Left ventricle myocardium superior (tissue), 1 donor: ENCODE measurements at places on chromosomes 13 and 19. TPM values are rescaled to one million over a fixed set of nuclear protein-coding genes. Genes with fewer than 3 reads are reported as not detected.

GRCh38 chr19:35742121-35742724 is at the start of gene IGFLR1:
Gene IGFLR1 (minus strand): TSS chr19:35742452. CDS start chr19:35741180, 1,272 bp downstream.
- DNase-seq = no peak

DNA sequence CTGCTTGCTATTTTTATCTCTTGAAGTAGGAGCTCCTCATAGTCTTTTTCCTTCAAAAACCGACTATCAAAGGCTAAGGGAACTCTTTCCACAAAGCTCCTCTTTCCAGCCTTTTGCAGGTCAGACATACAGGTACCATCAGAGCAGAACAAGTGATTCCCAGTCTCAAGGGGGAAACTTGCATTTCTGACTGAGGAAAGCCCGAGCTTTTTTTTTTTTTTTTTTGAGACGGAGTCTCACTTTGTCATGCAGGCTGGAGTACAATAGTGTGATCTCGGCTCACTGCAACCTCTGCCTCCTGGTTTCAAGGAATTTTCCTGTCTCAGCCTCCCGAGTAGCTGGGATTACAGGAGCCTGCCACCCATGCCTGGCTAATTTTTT is 32.0 kb downstream of the RUBCNL start:
- DNase-seq = no peak

GRCh38 chr19:1041835-1042685 is 2.2 kb downstream of the ABCA7 start:
- peak; percentile 41 for DNase-seq

DNA sequence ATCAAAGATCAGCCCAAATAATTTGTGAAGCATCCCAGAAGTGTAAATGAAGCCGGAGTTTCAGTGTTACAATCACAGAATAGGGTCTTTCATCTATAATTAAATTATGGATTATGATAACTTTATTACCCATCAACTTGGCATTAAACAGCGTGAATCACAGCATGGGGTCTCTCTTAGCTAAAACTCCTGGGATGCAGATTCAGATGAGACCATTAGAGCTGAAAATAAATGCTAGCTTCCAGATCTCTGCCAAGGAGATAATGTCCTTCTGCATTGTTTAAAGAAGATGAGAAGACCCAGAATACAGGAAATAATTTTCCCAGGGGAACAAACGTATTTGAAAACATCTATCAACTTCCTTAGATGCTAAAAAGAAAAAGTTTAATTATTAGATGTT is 546.0 kb upstream of the PCDH9 start:
- no peak for DNase-seq

DNA sequence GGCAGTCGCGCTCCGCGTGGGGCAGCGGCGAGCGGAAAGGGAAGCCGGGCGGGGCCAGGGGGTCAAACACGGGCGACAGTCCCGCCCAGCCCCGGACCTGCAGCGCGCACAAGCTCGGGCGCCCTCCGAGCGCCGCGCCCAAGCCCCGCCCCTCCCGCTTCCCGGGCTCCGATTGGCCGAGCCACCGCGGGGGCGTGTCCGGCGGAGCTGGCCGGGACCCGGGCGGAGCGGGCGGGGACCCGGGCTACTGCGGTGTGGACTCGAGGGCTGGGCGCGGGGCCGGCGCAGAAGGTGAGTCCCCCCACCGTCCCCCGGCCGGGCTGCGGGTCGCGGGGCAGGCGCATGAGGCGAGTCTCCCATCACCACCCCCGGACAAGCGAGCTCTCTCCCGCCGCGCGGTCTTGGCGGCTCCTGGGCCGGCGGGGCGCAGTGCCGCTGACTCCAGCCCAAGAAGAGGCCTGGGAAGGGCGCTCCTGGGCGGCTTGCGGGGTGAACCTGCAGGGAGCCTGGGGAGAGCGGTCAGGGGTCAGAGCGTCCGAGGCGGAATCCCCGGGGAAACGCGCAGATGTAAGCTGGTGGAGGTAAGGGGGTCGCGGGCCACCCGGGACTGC is at the start of gene PLEKHF1:
Gene PLEKHF1 (plus strand): TSS at position 247 of the 611 bp plus-strand sequence. CDS start 8,379 bp downstream, outside the sequence.
- peak; percentile 98 for DNase-seq

GRCh38 chr19:48635263-48635965 is 1.8 kb downstream of the DBP start:
- peak; percentile 85 for DNase-seq

- DNase-seq = no peak
Measured at GRCh38 chr13:52936806-52937205, 88.4 kb upstream of the PCDH8 start.

DNA sequence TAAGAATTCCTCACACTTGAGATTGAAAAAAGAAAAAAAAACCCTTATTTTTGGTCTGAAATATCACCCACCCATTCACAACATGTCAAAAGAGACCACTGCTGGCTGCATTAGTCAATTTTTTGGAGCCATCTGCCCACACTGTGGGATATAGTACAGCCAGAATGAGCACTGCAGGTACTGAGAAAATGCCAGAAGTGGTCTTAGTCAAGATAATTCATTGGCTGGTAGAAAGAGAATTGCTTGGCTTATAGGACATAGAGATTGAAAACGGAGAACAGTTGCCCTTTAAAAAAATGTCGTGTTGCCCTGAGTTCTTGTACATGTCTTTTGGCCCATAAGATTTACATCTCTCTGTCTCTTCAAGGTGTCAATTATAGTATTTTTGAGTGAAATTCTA is 1899.5 kb downstream of the OLFM4 start:
- DNase-seq = no peak

GRCh38 chr13:98133946-98134345 is 8.9 kb upstream of the FARP1 start:
- DNase-seq = no peak

DNA sequence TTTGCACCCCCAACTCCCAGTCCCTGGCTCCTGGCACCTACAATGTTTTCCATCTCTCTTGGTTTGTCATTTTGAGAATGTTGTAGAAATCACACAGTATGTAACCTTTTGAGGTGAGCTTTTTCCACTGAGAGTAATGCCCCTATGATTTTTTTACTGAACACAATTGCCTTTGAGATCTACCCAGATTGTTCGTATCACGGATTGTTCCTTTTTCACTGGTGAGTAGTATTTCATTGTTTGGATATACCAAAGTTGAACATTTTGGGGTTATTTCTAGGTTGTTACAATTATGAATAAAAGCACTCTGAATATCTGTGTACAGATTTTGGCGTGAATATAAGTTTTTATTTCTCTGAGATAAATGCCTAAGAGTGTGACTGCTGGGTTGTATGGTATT is 17.7 kb upstream of the ANKRD10 start:
- DNase-seq = no peak

DNA sequence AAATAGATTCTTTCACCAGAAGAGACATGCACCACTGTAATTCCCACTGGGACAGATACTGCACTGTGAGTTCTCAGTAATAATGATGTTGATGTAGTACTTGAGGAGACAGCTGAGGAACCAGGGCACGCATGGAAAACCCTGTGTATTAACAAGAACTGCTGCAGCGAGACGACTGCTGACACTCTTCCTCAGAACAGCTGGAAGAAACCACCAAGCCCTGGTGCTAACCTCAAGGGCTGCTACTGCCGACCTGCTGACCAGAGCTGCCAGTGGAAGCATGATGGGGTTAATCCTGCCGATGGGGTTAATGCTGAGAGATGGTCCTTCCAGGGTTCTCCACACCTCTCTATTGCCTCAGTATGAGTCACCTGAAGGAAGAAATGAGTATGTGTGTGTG is 45.6 kb downstream of the EDNRB start:
- DNase-seq = no peak

GRCh38 chr13:91652404-91653301 is 254.2 kb downstream of the GPC5 start:
- no peak for DNase-seq

DNA sequence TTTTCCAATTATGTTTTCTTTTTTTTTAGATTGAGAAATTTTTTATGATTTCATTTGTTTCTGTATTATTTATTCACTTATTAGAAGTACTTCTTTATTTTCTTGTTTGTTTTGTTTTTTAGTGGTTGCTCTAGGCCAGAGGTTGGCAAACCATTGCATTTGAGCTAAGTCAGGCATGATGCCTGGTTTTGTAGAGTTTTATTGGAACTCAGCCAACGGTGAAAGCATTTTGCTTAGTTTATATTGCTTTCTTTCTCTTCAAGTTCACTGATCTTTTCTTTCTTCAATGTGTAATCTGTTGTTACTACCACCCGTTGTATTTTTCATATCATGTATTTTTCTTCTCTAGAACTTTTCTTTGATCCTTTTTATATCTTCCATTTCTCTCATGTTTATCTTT is 19.7 kb downstream of the ZNF567 start:
- DNase-seq = no peak

- DNase-seq = no peak
Measured at GRCh38 chr13:110185696-110186095, 121.3 kb downstream of the COL4A1 start.

GRCh38 chr13:47598340-47598911 is 402.6 kb downstream of the SUCLA2 start:
- no peak for DNase-seq

- DNase-seq = no peak
Measured at GRCh38 chr19:5683177-5683886, 2.5 kb downstream of the HSD11B1L start.

- DNase-seq = no peak
Measured at GRCh38 chr19:38211766-38212165, 12.3 kb downstream of the DPF1 start.

DNA sequence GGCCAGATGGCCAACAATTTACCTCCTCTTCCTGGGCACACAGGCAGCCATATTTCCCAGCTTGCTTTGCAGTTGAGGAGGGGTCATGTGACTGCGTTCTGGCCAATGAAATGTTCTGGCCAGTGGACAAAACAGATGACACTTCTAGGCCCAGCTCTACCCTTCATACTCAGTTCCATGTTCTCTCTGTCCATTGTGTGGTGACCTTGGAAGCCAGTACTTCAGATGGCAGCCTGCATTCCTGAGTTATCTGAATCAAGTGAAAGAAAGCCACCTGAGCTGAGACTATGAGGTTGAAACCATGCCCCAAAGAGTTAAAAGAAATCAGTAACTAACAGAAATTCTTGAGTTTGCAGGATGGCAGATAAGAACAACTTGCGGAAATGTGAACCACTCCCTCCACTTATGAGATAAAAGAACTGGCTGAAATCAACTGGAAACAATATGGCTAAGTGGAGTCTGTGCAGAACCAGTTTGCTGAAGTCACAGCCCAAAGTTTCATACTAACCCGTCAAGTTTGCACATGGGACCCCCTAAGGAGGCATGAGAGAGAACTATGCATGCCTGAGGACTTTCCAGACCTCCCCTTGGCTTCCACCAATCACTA is 8.1 kb downstream of the FAM187B start:
- DNase-seq = no peak

- DNase-seq = no peak
Measured at GRCh38 chr13:41961466-41961760, 504 bp upstream of the VWA8 start.

GRCh38 chr13:94710065-94710781 is 2.1 kb downstream of the SOX21 start:
- DNase-seq = no peak

GRCh38 chr13:40063703-40064102 is 408.2 kb downstream of the COG6 start:
- no peak for DNase-seq

GRCh38 chr13:111040830-111041229 is 74.3 kb upstream of the ARHGEF7 start:
- no peak for DNase-seq

DNA sequence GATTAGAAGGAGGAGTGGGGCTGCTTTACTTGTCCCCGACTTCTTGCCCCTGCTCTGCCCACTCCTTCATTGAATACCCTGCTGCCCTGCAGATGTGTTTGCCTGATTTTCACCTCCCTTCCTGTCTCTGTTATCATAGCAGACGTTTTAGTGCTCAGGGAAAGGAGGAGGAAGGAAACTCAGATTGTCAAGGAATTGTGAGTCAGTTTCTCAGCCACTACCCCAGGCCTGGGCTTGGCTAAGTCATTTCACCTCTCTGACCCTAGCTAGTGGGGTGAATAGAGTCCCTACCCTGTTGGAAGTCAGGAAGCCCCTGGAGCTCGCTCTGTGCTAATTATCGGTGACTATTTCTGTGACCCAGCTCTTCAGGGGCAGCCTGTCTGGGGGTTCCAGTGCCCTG is 3.9 kb downstream of the BCKDHA start:
- DNase-seq = no peak

DNA sequence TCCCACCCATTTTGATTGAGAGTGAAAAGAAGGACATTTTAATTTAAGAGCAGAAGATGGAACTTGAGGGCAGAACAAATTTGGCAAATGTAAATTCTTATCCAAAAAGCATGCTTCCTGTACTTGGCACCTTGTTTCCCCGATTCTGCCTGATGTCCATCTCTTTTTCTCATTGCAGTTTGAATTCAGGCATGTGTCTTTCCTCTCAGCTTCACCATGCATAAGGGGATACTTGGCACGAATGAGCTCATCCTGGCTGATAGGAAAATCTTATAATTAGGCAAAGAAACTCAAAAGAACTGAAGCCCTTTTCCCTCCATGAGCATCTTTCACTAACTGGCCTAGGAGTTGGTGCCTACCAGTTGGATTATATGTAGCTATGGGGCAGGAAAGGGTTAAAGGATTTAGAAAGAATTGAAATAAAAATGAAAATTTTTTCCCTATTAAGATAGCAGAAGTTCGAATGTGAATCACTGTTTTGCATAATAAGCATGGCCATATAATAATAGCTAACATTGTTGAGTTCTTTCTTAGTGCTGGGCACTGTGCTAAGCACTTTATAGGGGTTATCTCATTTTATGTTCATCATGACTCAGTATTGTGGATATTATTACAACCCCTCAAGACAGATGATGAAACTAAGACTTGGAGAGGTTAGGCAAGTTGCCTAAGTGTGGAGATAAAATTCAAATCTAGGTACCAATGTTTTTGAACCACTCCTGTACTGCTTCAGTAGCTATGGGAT is 386.6 kb downstream of the KCNRG start:
- DNase-seq = no peak

DNA sequence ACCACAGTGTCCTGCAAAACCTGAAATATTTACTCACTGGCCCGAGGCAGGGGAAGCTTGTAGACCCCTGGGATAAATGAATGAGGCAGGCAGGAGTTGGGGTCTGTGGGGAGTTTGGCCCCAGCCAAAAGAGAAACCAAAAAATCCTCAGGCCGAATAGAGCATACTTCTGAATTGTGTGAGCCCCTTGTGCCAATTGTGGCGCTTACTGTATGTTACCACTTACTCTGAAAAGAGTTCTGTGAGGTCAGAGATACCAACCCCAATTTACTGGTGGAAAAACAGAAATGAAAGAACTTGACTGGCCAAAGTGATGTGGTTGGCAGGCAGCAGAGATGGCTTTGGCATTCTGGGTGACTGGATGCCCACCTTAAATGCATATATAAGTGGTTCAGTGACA is 6.9 kb downstream of the CARM1 start:
- no peak for DNase-seq

Gene ATP4B
- not detected for total RNA-seq

Gene IRGC
- not detected for total RNA-seq

Gene SCEL
- not detected for total RNA-seq

Gene CEP89
- total RNA-seq = 9.2 TPM

Gene TTC9B
- not detected for total RNA-seq

Gene ZNF99
- 0.02 TPM for total RNA-seq

Gene ALOX5AP
- total RNA-seq = 10.1 TPM

Gene UCHL3
- total RNA-seq = 23.7 TPM

Gene ALDH16A1
- 11.5 TPM for total RNA-seq

Gene MRPL54
- 70.8 TPM for total RNA-seq
